ENCODE measurements at places on chromosomes 5 and 9.

DNA sequence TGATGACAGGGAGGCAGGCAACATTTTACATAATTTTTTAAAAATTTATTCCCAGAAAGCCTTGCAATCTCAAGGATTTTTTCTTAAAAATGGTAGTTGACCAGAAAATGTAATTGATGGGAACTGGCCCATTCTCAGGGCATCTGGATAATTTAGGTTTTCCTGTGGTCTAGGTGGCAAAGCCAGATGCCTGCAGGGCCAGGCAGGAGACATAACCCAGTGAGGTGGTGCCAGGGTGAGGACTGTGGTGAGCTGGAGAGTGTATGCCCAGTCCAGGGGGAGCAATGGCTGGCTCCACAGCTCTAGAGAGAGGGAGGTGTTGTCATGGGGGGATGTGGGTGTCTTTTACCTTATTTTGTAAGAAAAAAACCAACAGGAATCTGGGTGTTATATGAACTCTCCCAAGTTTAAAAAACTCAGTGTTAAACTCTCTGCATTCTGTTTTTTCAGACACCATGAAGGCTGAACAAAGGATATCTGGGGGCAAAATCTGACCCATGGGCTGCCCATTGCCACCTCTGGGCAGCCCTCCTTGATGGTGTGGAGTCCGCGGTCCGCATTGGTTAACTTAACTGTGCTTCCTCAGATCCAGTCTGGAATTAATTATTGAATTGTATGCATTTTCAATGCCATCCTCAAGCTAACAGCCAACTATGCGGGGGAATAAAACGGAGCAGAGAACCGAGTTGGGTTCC is 43.9 kb downstream of the BOD1 start:
- no peak for DNase-seq

- no peak for DNase-seq
Observed at GRCh38 chr9:3820643-3821042, 294.8 kb upstream of the RFX3 start.

GRCh38 chr5:17014686-17015085 is 78.6 kb upstream of the MYO10 start:
- DNase-seq = no peak

DNA sequence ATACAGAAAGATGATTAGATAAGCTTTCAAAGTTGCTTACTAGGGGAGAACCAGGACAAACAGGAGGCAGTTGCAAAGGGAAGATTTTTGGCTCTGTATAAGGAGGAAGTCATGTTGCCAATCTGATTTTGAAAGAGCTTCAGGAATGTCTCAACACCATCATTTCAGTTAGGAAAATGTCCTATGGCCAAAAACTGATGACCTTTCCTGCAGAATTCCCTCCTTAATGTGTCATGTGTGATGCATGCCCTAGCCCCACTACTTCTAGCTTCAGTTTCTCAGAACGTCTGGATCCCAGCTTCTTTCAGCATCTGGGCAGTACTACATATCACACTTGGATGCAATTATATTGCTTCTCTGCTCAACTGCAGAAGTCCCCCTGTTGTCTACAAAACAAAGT is 211.5 kb upstream of the NREP start:
- no peak for DNase-seq

- DNase-seq = no peak
Observed at GRCh38 chr5:54205453-54205852, 104.9 kb downstream of the ARL15 start.

DNA sequence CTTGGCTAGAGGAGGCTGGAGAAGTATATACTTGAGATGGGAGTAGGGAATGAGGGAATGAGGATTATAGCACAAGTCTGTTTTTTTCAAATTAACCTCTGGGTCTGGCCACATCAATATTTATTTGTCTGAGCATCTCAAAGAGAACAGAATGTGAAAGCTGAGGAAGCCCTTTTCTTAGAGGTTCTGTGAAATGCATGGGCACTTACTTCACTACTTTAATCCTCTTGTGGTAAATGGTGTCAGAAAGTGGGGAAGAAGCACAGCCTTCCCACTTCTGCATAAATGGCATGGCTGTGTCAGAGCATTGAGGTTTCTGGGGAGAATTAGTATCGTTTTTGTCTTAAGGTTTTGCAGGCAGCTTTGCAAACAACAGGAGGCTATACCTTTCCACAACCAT is 48.6 kb downstream of the SPATA31D1 start:
- no peak for DNase-seq

GRCh38 chr9:128870128-128870940 is 11.4 kb downstream of the KYAT1 start:
- DNase-seq = no peak

GRCh38 chr5:113713051-113713450 is 199.6 kb downstream of the YTHDC2 start:
- DNase-seq = no peak

DNA sequence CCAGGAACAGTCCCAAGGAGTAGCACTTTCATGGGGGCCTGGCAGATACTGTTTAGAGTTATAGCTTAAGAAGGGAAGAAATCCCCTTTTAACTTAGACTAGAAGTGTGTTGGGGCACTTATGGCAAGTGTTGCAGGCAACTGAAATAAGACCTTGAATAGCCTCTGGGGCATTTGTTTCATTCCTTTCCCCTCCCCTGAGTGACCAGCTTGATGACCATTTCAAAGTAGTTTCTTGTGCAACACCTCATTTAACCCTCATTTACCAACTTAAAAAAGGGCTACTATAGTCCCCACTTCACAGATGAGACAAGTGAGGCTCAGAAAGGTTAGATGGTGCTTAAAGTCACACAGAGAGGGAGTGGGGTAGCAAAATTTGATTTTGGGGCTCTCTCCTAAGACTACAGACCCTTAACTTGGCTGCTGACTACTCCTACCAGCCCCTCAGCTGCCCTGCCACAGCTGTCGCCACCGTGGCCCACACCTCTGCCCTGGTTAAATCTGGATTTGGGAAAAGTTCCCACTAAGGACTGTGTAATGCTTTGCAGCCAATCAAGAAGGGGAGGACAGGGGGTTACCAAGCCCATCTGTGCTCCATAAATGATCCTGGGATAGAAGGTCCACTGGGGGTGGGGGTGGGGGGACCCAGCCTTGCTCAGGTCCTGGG is 5.5 kb downstream of the PDLIM4 start:
- no peak for DNase-seq

GRCh38 chr9:8783941-8784340 is 984.4 kb upstream of the DMAC1 start:
- no peak for DNase-seq

- no peak for DNase-seq
Observed at GRCh38 chr5:17196697-17197096, 20.7 kb upstream of the BASP1 start.

DNA sequence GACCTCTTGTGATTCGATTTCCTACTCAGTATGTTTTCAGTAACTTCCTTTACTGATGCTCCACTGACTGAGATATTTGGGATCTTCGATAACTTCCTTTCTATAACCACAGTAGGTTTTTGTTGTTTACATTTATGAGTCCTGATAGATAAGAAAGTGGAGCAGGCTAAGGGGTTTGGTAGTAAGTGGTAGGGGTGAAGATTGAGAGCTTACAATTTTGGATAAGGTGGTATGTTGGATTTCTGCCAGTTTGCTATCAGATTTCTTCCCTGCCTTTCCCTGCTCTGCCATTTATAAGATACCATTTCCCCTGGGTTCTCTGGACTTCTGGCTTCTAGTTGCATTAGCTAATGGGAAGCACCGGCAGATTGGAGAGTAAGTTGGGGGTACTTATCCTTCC is 7.9 kb upstream of the NDUFS4 start:
- no peak for DNase-seq

- no peak for DNase-seq
Observed at GRCh38 chr5:97838214-97838613, 655.2 kb upstream of the RIOK2 start.

GRCh38 chr9:120212153-120212852 is 367.7 kb downstream of the CDK5RAP2 start:
- no peak for DNase-seq

DNA sequence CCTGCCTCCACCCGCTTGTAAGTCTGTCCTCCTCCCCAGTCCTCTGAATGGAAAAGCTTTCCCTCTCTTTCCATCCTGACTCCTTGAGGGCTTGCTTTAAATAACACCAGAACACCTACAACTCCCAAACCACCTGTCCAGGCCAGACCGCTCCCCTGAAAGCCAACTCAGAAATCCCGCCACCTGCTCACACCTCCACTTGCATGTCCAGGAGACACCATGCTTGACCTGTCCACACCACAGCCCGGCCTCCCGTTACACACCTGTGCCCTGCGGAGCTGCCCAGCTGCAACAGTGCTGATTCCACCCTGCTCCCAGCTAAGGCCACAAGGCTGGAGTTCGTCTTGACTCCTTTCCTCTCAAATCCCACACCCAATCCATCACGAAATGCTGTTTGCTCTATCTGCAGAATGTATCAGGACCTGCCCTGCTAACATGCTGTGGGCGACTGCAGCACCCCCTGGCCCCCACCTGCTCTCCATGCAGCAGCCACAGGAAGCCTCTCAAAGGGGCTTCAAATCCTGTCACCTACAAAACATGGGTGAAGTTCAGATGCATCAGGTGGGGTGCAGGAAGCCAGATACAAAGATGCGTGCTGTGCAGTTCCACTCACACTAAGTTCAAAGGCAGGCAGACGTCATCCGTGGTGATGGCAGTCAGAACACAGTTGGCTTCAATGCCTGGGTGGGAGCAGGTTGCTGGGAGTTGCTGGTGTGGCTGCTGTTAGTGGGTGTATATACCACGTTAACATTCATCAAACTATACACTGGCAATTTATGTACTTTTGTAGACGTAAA is 166.0 kb downstream of the ROR2 start:
- no peak for DNase-seq

DNA sequence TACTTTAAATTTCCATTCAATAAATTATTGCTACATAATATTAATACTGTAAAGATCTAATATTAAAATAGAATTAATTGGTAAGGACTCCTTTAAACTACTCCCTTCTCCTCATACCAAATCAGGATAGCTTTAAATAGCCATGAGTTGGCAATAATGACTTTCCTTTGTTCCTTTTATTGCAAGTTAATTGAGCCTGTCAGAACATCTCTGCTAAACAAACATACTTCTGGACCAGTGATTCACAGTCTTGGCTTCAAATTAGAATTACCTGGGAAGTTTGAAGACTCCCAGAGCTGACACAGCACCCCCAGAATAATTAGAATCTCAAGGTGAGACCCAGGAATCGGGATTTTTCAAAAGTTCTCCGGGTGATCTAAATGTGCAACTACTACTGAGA is 18.7 kb downstream of the C5orf58 start:
- no peak for DNase-seq

- DNase-seq = no peak
Observed at GRCh38 chr5:31196309-31196708, 2.8 kb downstream of the CDH6 start.

- no peak for DNase-seq
Observed at GRCh38 chr9:135326141-135326540, 153.4 kb upstream of the PPP1R26 start.

DNA sequence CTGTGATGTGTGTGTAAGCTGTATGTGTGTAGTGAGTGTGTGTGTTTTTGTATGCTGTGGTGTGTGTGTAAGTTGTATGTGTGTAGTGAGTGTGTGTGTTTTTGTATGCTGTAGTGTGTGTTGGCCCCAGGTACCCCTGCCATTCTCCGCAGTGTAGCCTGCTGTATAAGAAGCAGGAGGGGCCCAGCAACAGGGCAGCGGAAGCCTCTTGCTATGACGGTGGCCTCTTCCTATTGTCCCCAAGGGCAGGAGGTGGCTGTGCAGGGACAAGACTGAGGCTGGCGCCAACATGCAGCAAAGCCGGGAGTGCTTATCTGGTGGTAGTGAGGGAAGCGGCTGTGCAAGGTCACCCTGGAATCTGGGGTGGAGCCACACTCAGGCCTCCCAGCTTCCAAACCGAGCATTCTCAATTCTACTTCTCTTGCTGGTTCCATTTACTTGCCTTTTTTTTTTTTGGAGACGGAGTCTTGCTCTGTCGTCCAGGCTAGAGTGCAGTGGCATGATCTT is 5.1 kb downstream of the SPAAR start:
- DNase-seq = no peak

GRCh38 chr9:96139592-96140295 is 162.2 kb downstream of the HSD17B3 start:
- DNase-seq = no peak

DNA sequence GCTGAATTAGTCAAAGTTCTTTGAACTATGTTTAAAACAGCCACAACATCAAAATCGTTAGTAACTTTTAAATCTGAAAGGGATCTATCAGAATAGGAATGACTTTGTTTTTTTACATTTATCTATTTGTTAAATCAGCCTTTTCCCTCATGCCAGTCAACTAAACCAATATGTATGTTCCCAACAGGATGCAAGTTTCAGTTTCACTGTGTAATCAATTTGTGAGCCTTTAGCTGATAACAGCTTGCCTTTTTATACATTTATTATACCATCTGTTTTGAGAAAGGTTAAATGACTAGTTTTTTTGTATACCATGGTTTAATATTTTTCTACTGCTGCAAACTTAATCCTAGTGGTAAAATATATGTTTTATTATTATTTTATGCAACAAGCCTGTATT is 8.9 kb downstream of the TMED7 start:
- no peak for DNase-seq

DNA sequence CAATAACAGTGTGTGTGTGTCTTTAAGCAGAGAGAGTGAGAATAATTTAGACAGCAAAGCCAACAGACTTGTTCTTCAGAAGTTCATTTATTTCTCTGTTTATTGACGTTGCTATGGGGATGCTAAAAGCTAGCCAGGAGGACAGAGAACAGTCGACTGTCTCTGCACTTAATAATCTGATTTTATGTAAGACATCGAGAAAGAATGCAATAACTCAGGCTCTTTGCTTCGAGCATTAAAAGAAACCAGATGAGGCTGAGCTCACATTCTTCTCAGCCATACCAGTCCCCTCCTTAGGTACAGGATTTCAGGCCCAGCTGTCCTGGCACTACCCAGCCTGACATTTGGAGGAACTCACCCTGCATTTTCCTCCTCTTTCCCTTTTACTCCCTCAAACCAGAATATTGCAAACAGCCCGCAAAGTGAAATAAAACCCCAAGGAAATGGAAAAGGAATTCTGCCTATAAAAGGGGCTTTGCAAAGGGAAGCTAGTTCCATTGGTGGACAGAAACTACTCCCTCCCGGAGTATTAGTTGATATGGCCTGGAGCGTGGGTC is 44.5 kb upstream of the DPYSL3 start:
- DNase-seq = no peak

GRCh38 chr9:133387680-133388079 is 11.5 kb downstream of the STKLD1 start:
- DNase-seq = no peak

- DNase-seq = no peak
Observed at GRCh38 chr5:128196791-128197190, 113.2 kb downstream of the SLC12A2 start.
